Cardiac septum (tissue), 1 donor: ENCODE measurements at places on chromosomes 11 and 22. TPM values are rescaled to one million over a fixed set of nuclear protein-coding genes. Genes with fewer than 3 reads are reported as not detected.

Gene CARD16
- total RNA-seq: 6.6 TPM

Gene PI4KA
- 52.6 TPM for total RNA-seq

Gene LBHD1
- total RNA-seq: 2.4 TPM

Gene P2RY2
- 13.5 TPM for total RNA-seq

Gene NTM
- 3.4 TPM for total RNA-seq

Gene SRRD
- 14.5 TPM for total RNA-seq

Gene NLRP14
- not detected for total RNA-seq

Gene MN1
- 6.4 TPM for total RNA-seq

Gene CD44
- 55.6 TPM for total RNA-seq
